ENCODE measurements at places on chromosomes 11 and 22. TPM values are rescaled to one million over a fixed set of nuclear protein-coding genes. Genes with fewer than 3 reads are reported as not detected.

The MMP8 gene
- not detected for total RNA-seq

The SEC14L6 gene
- 0.19 TPM for total RNA-seq

The CATSPER1 gene
- total RNA-seq: not detected

The BLID gene
- total RNA-seq: not detected

The AQP11 gene
- total RNA-seq: 0.19 TPM

The MS4A6E gene
- total RNA-seq: not detected

The CRYBB2 gene
- total RNA-seq: not detected

The EFCAB6 gene
- total RNA-seq: 1.5 TPM

The TRIM48 gene
- not detected for total RNA-seq

The CYB5R2 gene
- 14.9 TPM for total RNA-seq

The MAPK11 gene
- total RNA-seq: 5.7 TPM

The TREH gene
- not detected for total RNA-seq

The PTPN5 gene
- total RNA-seq: 0.18 TPM

The IFITM10 gene
- total RNA-seq: 1.2 TPM

The PKP3 gene
- 1,016 TPM for total RNA-seq

The DERL3 gene
- 1.9 TPM for total RNA-seq
